Placental pericyte (primary cell): ENCODE measurements at places on chromosomes 1 and 21. TPM values are rescaled to one million over a fixed set of nuclear protein-coding genes. Genes with fewer than 3 reads are reported as not detected.

The COL8A2 gene
- total RNA-seq = 5.0 and 6.7 TPM in 2 replicates

The LIN28A gene
- not detected in 2 replicates for total RNA-seq

The STMN1 gene
- 21.2 and 109 TPM in 2 replicates for total RNA-seq

The RSPH1 gene
- under 0.01 TPM in 1 of 2 replicates, not detected in the other for total RNA-seq

The SLC45A3 gene
- 5.7 and 11.9 TPM in 2 replicates for total RNA-seq

The SLC45A1 gene
- total RNA-seq = 1.8 and 1.9 TPM in 2 replicates

The HTR1D gene
- total RNA-seq = 1.1 and 4.0 TPM in 2 replicates

The MLLT11 gene
- 2.8 and 10.7 TPM in 2 replicates for total RNA-seq

The KRTAP10-1 gene
- not detected in 2 replicates for total RNA-seq
